ENCODE measurements at places on chromosomes 7 and 10.
A peak's percentile ranks its signal among the peaks of the same experiment; 100 is the strongest.

DNA sequence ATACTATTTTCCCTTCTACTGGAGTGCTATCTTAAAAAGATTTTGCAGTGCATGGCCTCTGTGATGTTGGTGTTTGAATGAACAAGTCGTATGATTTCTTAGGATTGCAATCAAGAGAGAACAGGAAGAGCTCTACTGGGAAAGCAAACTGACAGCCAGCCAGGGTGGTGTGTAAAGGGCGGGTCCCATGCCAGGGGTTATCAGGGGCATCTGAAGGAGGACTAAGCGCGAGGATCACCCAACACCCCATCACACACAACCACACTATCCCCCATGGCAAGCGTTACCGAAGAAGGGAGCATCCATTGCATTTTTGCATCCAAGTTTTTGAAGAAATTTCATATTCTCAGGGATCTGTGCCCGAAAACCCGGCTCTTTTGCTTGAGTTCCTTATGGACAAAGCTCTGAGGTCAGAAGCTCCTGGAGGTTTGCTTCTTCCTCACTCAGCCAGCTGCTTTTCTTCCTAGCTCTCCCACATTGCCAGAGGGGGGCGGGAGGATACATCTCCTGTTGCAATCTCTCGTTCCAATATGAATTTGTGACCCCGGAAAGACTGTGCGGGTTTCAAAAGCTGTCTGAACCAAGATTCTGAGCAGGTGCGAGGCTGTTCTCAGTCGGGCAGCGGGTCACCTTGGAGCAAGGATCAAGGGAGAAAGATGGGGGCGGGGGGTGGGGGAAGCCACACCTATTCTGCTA is 5.2 kb downstream of the NEUROD6 start:
- no peak for DNase-seq

DNA sequence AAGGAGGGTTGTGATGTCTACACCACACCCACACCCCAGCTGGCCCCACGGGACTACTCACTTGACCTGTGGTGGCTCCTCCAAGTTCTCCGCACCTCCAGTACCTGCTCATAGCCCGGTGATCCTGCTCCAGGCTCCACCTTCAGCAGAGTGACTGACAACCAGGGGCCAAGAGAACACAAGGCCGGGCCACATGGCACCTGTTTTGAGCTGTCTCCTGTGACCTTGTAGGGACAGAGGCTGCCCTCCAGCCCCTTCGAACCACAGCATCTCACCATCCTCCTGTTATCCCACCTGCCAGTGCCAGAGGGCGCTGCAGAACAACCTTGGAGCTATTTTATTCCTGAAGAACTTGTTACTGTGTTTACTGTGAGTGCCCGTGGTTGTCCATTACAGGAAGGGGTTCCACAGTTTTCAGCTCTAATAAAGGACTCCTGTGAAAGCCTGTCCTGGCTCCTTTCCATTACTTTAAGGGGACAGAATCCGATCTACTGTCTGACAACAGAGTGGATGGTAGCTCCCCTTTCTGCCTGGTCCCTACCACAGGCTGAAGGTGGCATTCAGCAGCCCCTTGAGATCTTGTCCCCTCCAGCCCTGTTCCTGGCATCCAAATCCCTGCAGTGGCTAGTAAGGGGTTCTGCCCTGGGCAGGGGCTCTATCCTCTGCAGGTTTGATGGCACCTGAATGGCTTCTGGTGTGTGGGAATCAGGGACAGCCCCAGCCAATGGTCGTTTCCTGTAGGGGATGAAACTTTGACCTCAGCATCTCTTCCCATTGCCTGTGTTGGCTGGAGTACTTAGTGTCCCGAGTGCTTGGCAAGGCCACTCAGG is 50.8 kb downstream of the C10orf120 start:
- DNase-seq, result peak; percentile 31

- DNase-seq, result no peak
Observed at GRCh38 chr7:69018200-69018599, 580.1 kb upstream of the AUTS2 start.

- peak; percentile 46 for DNase-seq
Observed at GRCh38 chr10:103763374-103764202, 91.8 kb downstream of the SH3PXD2A start.

DNA sequence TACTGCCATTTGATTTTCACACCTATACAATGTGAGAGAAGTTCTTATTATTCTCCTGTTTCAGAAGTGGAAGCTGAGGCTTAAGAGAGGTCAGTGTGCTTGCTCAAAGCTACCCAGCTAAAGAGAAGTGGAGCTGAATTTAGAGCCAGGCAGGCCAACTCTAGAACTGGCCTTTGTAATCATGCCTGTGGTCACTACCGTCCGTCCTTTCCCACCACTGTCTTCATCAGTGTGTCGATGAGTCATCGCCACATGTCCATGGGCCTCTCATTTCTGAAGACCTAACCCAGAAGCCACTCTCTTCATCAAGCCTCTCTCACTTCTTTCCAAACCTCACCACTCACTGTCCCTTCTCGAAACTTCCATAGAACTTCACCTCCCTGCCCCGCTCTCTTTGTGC is 237.8 kb downstream of the KIAA1217 start:
- DNase-seq, result peak; percentile 98

GRCh38 chr7:122054393-122054792 is 89.7 kb downstream of the AASS start:
- DNase-seq, result no peak

- DNase-seq, result no peak
Observed at GRCh38 chr10:87757685-87758084, 60.3 kb downstream of the ATAD1 start.

DNA sequence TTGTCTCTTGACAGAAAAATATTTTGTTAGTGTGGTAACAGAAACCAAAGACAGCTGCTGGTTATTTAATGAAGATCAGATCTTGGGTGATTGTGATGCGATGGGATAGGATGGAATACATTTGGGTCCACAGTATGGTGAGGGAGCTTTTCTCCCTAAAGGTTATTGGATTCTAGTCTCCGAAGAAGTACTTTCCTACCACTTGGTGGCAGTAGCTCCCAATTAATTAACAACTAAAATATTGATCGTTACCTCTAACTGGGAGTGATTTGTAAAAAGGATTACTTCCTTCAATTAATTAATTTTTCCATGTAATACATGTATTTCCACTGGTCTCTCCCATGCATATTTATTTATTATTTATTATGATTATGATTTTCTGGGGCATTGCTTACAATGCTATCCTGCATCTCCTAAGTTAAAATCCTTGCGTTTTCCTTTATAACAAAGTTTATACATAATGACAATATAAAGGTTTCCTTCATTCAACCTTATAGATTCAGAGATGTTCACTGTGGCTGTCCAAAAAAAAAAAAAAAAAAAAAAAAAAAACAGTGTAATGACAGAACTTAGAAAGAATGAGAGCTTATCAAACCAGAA is 25.6 kb downstream of the TMEM196 start:
- DNase-seq, result peak; percentile 22

DNA sequence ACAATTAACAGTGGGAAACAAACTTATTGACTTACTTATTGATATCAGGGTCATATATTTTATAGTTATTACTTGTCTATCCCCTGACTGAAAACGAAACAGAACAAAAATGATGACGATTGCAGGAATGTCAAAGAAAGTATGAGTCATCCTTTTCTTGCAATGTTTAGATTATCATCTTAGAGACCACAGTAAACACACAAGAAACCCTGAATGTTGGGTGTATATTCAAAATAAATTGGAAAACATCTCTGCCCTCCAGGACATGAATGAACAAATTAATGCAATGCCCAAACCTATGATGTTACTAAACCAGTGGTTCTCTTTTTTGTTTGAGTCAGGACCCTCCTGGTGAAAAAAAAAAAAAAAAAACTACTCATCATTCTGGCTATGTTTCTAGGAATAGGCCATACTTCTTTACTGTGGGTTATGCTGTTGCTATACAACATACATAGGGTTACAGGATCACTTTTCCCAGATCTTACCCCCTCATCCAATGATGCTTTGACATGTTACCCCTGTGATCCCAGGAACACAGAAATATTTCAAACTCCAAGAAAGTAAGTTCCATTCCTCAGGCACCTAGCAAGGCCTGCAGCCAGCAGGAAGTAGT is 623.4 kb upstream of the IGFBP3 start:
- peak; percentile 90 for DNase-seq

DNA sequence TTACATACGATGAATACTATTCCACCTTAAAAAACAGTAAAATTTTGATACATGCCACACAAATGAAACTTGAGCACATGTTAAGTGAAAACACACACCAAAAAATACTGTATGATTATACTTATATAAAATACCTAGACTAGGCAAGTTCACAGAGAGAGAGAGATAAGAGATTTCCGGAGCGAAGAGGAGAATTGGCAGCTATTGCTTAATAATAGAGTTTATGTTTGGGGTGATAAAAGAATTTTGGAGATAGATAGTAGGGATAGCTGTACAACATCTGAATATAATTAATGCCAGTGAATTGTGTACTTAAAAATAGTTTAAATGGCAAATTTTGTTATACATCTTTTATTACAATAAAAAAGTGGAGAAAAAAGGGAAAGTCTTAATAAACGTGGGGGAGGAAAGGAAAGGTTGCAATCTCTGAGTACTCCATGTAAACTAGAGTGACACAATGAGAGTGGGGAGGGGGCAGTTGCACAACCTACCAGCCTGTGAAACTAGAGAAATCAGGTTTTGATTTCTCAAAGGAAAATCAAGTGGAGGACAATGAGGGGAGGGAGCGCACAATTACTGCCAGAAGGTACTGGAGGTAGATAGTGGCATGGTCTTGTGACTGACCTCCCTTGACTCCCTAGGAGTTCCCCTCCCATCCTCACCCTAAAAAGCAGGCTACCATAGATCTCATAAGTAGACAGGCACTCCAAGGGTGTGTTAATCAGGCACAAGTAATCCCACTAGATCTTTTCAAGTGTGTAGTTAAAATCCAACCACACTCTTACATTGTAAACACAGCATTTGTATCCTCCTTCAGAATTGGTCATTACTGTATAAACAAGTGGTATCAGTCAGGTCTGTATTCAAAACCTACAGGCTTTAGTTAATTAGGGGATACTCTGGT is 31.6 kb upstream of the ANK3 start:
- DNase-seq, result no peak

- peak; percentile 90 for DNase-seq
Observed at GRCh38 chr10:103295374-103296015, 18.6 kb downstream of the INA start.

DNA sequence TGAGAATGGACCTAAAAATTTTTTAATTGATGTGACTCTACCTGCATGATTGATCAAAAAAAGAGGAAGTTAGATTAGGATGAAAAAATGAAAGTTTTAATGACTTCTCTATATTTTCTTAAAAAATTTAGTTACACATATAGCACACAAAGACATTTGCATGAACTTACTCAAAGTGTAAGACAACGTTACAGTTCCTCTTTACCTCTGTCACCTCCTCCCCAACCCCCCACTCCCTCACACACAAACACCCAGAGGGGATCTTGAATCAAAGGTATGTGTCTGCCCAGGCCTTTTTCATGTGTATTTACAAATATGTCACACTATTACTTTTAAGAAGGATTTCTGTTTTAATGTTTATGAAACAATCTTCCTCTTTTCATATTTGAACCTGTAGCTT is 20.6 kb upstream of the CDCA7L start:
- DNase-seq, result no peak

- DNase-seq, result no peak
Observed at GRCh38 chr7:34973400-34973760, 63.9 kb downstream of the DPY19L1 start.

DNA sequence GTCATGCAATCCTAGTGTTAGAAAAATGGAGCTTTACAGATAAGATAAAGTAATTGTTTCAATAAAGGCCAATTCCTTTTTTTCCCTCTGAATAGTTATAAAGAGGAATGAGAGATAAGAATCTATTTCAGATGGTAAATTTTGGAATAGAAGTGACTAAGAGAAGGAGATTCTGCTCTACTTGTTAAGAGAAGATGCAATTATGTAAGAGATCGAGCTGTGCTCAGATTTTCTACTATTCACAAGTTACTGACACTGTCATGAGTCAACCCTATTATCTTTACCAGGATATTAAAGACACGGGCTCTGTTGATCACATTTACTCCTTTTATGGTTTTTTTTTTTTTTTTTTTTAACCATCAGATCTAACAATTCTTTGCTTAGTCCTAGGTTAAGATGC is 511.3 kb downstream of the ARL4A start:
- DNase-seq, result peak; percentile 31

DNA sequence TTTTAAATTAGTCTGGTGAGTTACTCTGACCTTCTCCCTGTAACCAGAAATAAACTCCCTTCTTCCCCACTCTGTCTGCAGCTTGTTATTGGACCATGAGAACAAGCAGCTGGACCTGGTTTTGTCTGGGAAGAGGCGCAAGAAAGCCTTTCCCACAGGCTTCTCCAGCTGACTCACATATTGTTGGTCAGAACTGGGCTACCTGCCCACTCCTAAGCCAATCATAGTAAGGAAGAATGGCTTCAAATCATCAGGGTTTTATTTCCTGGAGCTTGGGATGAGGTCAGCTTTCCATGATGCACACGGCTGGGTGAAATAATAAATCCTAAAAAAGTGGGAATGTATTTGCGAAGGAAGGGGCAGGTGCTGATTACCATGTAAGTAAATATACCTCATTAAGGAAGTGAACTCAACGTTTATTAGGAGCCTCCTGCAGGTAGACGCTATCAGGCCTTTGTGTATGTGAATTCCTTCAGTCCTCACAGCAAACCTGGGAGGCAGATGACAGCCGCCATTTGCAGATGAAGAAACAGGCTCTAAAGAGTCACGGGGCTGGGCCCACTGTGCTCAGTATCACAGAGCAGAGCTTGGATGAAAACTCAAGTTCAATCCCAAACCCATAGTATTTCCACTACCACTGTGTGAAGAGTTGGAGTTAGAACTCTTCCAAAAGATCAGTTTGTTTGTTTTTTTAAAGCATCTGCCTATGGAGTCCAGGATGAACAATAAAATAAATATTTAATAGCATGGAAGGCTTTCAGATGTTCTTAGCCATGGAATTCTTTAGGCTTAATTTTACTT is 32.8 kb downstream of the IL15RA start:
- peak; percentile 100 for DNase-seq

DNA sequence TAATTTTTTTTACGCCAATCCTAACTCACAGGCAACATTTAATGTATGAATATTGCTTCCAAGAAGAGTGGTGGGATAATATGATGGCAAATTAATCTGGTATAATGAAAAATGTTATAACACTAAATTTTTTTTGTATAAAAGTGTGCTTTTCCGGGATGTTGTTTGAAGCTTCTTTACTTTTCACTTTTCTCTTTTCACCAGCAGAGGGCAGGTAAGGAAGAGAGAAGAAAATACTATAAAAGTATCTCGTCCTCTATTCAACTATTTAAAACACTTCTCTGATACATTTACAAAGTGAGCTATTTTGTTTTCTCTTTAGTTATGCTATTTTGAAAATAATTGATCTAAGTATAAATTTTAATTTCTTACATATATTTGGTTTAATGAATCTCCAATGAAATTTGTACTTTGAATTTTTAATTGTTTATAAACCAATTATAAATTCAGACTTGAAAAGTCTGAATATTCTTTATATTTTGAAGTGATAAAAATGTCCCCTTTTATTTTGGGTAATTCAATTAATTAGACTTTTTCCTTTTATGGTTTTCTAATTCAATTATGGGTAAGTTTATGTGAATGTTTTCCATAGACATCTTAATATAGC is 20.7 kb upstream of the CFTR start:
- DNase-seq, result peak; percentile 44
